ENCODE measurements at places on chromosomes 1 and 21. TPM values are rescaled to one million over a fixed set of nuclear protein-coding genes. Genes with fewer than 3 reads are reported as not detected.

Gene UBL4B
- total RNA-seq: 0.07 TPM

Gene ABCA4
- total RNA-seq: 0.29 TPM

Gene COL9A2
- total RNA-seq: 7.0 TPM

Gene FCGR3A
- total RNA-seq: not detected

Gene AKR7A3
- 0.40 TPM for total RNA-seq

DNA sequence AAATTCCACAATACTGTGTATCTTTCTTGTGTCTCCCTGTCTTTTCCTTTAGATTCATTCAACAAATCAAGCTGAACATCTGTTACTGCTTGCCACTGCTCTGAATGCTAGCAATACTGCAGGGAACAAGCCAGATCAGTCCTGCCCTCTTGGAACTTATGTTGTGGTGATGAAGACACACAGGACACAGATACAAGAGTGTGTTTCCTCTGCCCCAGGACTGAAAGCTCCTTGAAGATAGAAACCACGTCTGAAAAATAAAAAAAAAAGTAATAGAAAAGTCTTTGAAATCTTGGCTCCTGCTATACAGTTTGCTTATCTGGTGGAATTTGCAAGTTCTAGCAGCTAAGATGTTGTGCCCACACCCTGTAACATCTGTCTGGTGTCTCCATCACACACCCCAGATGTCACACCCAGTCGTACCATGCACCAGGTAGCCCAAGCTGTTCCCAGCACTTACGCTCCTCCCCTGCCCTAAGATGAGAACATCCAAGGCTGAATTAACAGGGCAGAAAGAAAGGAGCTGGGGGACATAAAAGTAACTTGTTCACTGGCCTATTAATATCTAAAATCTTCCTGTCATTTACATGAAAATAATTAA lies 80.2 kb upstream of the GALNT2 start:
- H3K4me3 ChIP-seq: no peak overlapping the region
- H3K27me3 ChIP-seq: peaks cover 42% of the 10 kb centered on the region
- H3K4me1 ChIP-seq: no peaks in the 10 kb centered on the region
- DNase-seq: no peak
- H3K36me3 ChIP-seq: no peaks in the 10 kb centered on the region

DNA sequence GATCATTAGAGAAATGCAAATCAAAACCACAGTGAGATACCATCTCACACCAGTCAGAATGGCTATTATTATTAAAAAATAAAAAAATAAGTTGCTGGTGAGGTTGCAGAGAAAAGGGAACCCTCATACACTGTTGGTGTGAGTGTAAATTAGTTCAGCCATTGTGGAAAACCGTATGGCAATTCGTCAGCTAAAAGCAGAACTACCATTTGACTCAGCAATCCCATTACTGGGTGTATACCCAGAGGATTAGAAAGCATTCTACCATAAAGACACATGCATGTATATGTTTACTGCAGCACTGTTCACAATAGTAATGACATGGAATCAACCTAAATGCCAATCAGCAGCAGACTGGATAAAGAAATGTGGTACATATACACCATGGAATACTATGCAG lies 42.2 kb downstream of the GIPC2 start:
- no peak overlapping the region for H3K4me3 ChIP-seq
- H3K4me1 ChIP-seq: peaks cover 12% of the 10 kb centered on the region
- H3K27ac ChIP-seq: no peak overlapping the region

DNA sequence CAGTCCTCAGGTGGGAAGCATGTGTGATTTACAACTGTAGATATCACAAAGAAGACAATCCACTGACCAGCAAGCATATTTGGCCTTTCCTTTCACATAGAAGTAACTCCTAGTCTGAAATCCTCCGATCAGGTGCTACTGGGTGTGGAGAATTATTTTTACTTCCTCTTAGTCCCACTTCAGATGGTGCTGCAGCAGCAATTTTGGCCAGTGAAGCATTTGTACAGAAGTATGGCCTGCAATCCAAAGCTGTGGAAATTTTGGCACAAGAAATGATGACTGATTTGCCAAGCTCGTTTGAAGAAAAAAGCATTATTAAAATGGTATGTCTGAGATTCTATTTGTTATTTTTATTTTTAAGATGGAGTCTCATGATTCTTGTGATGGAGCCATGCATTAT lies 51.0 kb downstream of the SCP2 start:
- H3K27ac ChIP-seq: no peak overlapping the region
- H3K4me1 ChIP-seq: no peaks in the 10 kb centered on the region
- H3K4me3 ChIP-seq: no peak overlapping the region
- no peak for DNase-seq
- H3K27me3 ChIP-seq: no peaks in the 10 kb centered on the region

DNA sequence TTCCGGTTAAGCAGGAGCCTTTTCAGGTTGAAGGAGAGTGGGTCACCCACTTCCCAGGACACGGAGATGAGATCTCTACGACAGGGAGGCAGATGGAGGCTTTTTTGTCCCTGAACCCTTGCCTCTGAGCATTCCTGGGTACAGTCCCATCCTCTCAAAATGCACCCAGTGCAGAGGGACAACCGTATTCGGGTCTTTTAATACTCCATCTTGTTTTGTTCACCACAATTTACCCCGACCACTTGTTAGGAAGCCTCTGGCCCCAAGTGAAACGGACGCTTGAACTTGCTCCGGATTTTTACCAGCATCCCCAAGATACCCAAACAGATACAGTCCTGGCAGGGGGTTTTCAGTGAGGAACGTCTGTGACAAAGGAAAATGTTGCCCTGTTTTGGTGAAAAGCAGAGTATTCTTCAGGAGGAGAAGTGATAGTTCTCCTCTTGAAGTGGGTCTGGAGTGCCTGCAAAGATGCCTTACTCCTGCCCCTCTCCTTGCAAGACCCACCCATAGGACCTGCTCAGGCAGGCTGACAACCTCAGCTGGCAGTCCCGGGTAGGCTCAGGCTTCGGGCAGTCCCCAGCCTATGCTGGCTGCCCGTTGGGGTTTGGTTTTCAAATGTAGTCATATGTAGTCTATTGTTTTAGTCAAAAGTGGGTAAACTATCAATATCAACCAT lies 669 bp upstream of the ARL8A start:
- H3K27me3 ChIP-seq: no peaks in the 10 kb centered on the region
- DNase-seq: no peak
- H3K4me1 ChIP-seq: peaks cover 14% of the 10 kb centered on the region
- no peak overlapping the region for H3K27ac ChIP-seq

GRCh38 chr1:215345208-215345607 lies 221.9 kb upstream of the KCTD3 start:
- no peaks in the 10 kb centered on the region for H3K27me3 ChIP-seq
- H3K4me1 ChIP-seq: no peaks in the 10 kb centered on the region
- DNase-seq: no peak
- H3K4me3 ChIP-seq: no peak overlapping the region
- no peaks in the 10 kb centered on the region for H3K36me3 ChIP-seq

DNA sequence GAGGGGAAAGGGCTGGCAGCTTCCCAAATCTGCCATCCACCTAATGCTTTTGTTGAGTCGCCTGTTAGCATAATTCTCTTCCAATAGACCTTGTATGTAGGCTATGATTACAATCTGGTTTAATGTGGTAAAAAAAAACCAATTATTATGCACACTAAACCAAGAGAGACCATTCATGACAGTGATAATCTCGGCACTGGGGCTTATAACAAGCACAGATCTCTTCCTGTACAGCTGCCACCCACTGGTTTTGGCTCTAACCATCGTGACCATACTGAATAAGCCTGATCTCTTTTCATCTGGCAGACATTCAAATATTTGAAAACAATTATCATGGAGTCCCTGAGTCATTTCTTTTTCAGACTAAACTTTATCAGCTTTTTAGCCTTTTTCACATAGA lies 12.0 kb upstream of the SYT14 start:
- H3K4me3 ChIP-seq: no peak overlapping the region
- H3K27ac ChIP-seq: no peak overlapping the region
- peaks cover 14% of the 10 kb centered on the region for H3K4me1 ChIP-seq
- H3K36me3 ChIP-seq: no peaks in the 10 kb centered on the region

GRCh38 chr1:67589519-67590233 lies 95.3 kb upstream of the GADD45A start:
- no peak overlapping the region for H3K4me3 ChIP-seq
- H3K4me1 ChIP-seq: no peaks in the 10 kb centered on the region
- H3K36me3 ChIP-seq: no peaks in the 10 kb centered on the region
- H3K27me3 ChIP-seq: no peaks in the 10 kb centered on the region

DNA sequence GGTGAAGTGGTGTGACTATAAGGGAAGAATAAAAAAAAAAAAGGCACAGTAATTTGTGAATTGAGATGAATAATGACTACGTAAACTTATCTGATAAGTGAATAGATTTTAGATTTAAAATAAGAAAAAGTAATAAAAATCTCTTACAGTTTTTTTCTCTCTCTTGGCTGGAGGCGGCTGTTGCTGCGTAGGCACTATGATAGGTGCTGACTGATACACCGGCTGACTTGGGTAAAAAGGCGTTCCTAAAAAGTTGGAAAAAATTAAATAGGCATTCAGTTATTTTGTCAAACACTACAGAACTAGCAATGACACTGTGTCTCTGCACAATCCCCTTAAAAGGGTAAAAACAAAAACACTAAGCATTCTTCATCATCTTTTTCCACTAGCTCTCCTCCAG lies 185.7 kb upstream of the HP1BP3 start:
- H3K4me1 ChIP-seq: no peaks in the 10 kb centered on the region
- H3K27ac ChIP-seq: no peak overlapping the region
- H3K36me3 ChIP-seq: no peaks in the 10 kb centered on the region
- DNase-seq: no peak
- no peaks in the 10 kb centered on the region for H3K27me3 ChIP-seq

DNA sequence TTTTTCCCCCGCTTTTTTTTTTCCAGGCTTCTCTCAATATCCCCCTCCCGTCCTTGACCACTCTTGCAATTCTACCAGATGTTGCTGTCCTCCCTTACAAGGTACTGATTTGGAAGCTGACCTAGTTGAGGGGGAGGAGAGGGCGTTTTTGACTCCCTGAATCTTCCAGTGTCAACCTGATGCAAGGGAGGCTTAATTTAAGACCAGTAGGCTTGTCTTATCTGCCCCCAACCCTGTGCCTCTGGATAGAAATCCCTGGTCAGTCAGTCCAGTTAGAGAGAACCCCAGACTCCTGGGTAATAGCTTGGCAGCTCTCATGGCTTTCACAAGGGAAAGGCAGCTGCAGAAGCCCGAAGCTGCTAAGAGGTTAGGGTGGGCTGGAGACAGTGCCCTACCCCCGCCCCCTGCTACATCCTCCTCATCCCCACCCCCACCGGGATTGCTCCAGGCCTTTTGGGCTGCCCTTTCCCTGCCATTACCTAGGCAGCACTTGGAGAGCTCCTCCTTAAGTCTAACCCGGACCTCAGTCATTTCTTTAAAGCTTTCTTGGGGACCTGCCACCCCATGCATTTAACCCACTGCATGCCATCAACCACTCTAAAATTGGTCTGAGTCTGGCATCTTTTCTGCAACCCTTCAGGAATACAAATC lies 3.6 kb downstream of the ACKR1 start:
- no peaks in the 10 kb centered on the region for H3K36me3 ChIP-seq
- peaks cover 78% of the 10 kb centered on the region for H3K27me3 ChIP-seq
- peaks cover 4% of the 10 kb centered on the region for H3K4me1 ChIP-seq

DNA sequence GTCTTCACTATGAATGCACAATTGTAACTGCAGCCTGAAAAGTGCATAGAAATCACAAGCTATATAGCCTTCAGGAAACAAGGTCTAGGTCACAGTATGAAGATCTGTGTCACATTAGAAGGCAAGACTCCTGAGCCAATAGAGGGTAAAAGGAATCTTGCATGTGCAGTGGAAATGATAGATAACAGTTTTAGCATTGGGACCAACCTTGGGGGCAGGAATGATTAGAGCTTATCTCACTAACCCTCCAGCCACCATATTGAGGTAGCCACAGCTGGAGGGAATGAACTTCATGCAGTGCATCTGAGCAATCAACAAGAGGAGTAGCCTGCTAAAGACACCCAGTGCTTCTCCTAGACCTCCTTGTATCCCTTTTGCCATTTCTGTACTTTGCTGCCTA lies 390.1 kb downstream of the LTN1 start:
- H3K27ac ChIP-seq: no peak overlapping the region
- peaks cover 5% of the 10 kb centered on the region for H3K36me3 ChIP-seq
- no peaks in the 10 kb centered on the region for H3K27me3 ChIP-seq
- DNase-seq: no peak

GRCh38 chr21:36602735-36603134 lies 96.2 kb upstream of the SIM2 start:
- no peak for DNase-seq
- H3K27me3 ChIP-seq: no peaks in the 10 kb centered on the region
- no peak overlapping the region for H3K4me3 ChIP-seq
- no peaks in the 10 kb centered on the region for H3K36me3 ChIP-seq
- no peak overlapping the region for H3K27ac ChIP-seq

DNA sequence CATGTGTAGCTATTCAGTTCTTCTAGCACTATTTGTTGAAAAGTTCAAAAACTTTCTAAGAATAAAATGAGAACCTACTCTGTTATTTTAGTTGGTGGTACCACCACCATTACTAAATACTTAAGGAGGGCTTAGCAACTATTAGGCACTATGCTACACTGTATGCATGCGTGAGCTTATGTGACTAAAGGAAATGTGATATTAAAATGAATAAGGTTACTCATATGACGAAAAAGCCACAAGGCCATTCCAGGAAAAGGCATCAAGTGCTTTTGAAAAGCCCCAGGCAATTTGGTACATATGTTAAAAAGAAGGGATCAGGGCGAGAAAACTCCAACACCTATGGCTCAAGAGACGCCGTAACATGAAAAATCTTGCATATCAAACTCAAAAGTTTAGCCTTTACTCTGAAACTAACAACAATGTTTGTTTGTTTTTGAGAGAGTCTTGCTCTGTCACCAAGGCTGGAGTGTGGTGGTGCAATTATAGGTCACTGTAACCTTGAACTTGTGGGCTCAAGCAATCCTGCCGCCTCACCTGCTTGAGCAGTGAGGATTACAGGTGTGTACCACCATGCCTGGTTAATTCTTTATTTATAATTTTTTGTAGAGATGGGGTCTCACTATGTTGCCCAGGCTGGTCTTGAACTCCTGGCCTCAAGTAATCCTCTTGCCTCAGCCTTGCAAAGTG lies 42.5 kb downstream of the EPRS1 start:
- H3K4me3 ChIP-seq: no peak overlapping the region
- no peaks in the 10 kb centered on the region for H3K4me1 ChIP-seq
- H3K36me3 ChIP-seq: peaks cover 56% of the 10 kb centered on the region

- DNase-seq: peak; percentile 47
- peaks cover 12% of the 10 kb centered on the region for H3K4me1 ChIP-seq
- H3K27me3 ChIP-seq: no peaks in the 10 kb centered on the region
- no peak overlapping the region for H3K4me3 ChIP-seq
Observed at GRCh38 chr1:241947354-241947753, 10.2 kb upstream of the BECN2 start.

- H3K27me3 ChIP-seq: no peaks in the 10 kb centered on the region
- no peak overlapping the region for H3K4me3 ChIP-seq
- no peaks in the 10 kb centered on the region for H3K4me1 ChIP-seq
- no peak overlapping the region for H3K27ac ChIP-seq
- peaks cover 35% of the 10 kb centered on the region for H3K36me3 ChIP-seq
- no peak for DNase-seq
Observed at GRCh38 chr1:6464915-6465314, 1.1 kb downstream of the TNFRSF25 start.

GRCh38 chr1:242738702-242739645 lies 214.5 kb upstream of the PLD5 start:
- H3K27me3 ChIP-seq: peaks cover 6% of the 10 kb centered on the region
- no peaks in the 10 kb centered on the region for H3K4me1 ChIP-seq

Measured in PC-3 (cell line).